Stimulated activated CD4-positive, alpha-beta T cell treated with anti-CD3 and anti-CD28 coated beads, Interleukin-1b, Interleukin-23, amount 100 ng/mL, for 1 hour (primary cell): ENCODE measurements at places on chromosomes 2 and 18.

DNA sequence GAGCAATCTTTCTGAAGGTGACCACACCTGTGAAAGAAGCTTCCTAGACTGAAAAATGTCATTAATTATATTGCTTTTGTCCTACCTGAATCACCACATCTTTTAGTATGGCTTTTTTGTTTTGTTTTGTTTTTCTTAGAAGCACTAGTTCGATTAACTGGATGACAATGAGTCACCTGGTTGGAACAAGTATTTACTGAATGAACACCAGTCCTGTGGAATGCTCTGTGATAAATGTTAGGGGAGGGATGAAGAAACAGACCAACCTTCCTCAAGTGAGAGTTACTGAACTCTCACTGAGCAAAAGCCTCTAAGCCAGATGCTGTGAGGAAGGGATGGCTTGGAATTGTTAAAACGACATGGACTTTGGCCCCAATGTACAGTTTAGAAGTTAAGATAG is 26.8 kb upstream of the DCC start:
- no peak for DNase-seq

- DNase-seq, result peak; percentile 73
Observed at GRCh38 chr2:53970724-53971602, at the start of gene PSME4. TSS of gene PSME4 (minus strand) at chr2:53970993. CDS start at chr2:53970784, 209 bp downstream.

DNA sequence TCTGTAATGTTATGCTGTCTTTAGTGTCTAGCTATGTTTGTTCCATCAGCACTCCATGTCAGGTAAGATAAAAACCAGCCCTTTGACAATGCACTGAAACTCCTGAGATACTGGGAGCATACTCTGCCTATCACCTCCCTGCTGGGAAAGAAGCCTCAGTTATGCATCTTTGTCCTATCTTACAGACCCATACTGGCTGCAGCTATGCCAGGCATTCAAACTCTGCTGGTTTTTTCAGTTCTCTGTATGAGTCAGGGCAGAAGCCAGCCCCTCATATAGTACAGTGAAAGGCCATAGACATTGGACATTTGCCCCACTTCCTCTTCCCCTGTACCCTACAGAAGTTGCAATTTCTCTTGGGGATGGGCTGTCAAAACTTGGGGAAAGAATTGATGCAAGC is 181.1 kb upstream of the RGPD4 start:
- no peak for DNase-seq

- no peak for DNase-seq
Observed at GRCh38 chr2:112658839-112659667, 13.3 kb downstream of the SLC20A1 start.

GRCh38 chr18:41579185-41579584 is 375.8 kb upstream of the PIK3C3 start:
- DNase-seq, result no peak

DNA sequence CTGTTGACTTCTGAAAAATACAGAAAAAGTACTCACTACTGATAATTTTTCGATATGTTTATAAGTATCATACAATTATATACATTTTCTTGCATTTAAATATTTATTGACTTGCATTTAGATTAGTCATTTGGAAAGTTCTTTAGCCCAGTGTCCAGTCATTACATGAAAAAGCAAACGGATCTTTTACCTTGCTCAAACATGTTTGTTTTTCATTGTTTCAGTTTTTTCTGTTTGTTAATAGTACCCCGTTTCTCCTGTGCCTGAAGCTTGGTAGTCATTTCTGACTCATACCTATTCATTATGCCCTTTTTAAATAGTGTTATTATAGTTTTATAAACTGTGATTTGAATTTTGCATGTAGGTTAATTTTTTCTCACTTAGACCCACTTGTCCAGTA is 28.1 kb downstream of the CEP192 start:
- no peak for DNase-seq

DNA sequence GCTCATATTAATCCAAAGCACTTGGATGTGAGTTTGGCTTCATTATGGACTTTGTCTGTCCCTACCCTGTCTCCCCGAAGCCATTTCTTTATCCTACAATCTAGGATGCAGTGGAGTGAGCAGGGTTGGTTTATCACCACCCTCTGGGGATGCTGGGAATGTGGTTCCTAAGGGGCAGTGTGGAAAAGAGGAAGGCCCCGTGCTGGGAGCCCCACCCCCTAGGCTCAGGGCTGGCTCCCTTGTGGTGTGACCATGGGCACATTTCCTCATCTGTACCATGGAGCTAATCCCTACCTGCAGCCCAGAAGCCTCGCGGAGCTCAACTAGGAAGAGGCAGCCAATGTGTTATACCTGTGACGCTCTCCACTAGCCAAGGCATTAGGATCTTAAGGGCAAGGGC is 92.5 kb downstream of the TGOLN2 start:
- no peak for DNase-seq

DNA sequence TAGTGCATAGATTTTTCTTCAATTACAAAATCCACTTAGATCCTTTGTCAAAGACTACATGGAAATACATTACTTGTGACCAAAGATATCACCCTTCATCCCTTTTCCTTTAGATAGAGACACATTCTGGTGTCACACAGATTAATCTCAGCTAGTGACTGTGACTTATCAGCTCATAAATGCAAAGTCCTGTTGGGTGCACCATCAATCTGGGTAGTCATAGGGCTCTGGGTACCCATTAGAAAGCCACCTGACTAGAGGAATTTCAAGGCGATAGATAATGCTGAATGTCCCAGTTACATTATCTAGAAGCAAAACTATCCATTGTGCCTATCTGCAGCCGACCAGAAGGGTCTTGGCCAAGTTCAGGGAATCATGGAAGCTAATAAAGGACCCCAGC is 2.6 kb upstream of the APOB start:
- no peak for DNase-seq

DNA sequence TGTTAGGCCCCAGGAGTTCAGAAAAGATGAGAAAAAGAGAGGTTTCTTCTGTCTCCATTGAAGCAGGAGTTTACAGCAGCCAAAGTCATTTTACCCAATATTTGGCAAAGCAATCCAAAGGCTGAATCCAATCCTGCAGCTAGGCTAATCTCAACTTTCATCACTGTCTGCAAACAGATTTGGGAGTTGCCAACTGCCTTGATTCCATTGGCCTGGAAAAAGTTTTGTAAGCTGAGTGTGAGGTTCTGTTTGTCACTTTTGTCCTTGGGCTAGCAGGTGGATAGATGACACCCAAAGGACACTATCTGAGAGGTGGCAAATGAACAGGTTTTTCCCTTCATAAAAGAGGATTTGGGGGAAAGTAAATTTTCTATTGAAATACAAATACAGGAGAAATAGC is 56.6 kb upstream of the SETBP1 start:
- no peak for DNase-seq

GRCh38 chr2:241540771-241541561 is 17.6 kb upstream of the BOK start:
- DNase-seq, result peak; percentile 13

- DNase-seq, result no peak
Observed at GRCh38 chr2:230809677-230810251, 55.0 kb upstream of the ITM2C start.

GRCh38 chr2:230748087-230748486 is 35.4 kb downstream of the CAB39 start:
- DNase-seq, result no peak

- no peak for DNase-seq
Observed at GRCh38 chr2:43302961-43303494, 76.6 kb upstream of the ZFP36L2 start.

DNA sequence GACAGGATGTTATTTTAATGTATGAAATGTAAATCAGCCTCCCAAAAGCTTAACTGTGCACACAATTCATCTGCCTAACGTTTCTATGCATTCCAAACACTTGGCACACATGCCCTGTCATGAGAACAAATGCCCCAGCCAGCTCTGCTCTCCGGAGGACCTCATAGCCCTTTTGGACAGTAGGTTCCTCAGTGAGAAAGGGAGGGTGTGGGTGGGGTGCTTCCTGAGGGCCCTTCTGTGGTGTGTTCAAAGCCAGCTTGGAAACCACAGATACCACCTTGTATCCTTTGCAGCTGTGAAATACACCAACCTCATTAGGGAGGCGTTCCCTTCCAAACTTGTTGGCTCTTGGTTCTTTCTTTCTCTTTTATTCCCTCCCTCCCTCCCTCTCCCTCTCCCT is 102.2 kb upstream of the ASB18 start:
- no peak for DNase-seq

DNA sequence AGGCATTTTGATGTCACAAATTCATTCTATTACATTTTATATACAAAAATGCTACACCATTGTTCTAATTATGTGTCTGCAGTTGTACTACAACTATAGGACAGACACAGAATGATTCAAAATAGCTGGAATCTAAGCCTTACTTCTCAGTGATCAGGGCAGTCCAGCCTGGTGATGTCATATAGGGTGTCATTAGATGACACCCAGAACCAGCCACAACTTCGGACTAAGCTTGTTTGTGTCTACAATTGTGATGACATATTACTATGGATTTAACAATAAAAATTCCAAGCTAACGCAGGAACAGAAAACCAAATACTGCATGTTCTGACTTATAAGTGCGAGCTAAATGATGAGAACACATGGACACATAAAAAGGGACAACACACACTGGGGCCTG is 31.0 kb downstream of the M1AP start:
- no peak for DNase-seq

GRCh38 chr2:42856891-42857632 is 64.7 kb upstream of the HAAO start:
- DNase-seq, result no peak

DNA sequence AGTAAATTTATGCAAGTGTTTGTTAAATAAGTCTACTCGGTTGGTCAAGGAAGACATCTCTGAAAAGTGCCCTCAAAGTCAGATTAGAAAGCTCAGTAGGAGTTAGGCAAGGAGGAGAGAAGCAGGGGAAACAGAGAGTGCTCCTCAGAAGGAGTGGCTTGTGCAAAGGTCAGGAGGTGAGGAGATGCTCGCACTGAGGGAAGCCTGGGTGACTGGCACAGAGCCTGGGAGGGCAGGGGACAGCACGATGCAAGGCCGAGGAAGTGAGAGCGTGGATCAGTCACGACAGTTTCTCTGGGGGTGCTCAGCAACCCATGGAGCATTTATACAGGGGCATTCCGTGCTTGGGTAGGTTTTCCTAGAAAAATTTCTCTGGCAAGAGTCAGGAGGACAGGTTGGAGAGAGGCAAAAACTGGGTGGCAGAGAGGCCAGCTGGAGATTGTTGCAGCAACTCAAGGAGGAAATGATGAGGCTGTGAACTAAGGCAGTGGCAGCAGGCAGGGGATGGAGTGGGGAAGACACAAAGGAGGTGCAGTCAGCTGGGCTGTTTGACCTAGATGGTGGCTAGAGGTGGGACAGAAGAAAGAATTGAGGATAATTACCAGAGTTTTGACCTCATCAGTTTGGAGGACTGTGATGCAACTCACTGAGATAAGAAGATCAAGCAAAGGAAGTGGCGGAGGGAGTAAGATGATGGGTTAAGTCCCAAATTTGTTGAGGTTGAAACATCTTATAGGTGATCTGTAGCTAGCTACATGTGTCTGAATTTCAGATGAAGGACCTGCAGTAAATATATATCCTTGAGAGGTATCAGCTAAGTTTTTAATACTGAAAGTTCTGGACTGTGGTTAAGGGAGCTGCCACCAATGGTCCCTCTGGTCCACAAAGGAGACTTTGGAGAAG is 52.4 kb downstream of the BCL2 start:
- no peak for DNase-seq

DNA sequence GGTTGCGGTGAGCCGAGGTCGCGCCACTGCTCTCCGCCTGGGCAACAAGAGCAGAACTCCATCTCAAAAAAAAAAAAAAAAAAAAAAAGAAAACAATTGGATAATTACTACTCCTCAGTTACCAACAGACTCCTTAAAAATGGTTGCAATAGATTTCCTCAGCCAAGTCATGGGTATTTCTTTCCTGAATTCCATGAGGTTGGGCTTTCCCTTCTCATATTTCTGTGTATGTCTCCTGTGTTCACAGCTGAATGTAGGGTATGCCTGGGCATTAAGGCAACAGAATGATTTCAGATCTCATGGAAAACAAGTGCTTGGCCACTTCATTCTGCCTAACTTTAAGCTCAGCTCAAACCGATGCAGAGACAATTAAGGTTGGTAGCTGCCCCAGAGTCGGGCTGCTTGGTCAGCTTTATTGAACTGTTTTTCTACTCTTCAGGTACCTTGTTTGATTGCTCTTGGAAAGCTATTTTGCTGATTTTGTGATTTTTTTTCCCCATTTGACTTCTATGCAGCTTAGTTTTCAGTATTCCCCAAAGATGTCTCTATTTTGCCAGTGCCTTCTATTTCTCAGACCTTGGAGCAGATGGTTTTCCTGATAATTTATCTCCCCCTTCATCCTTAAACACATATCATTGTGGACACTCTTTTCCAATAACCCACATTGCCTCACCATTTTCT is 24.8 kb downstream of the KIF5C start:
- no peak for DNase-seq

DNA sequence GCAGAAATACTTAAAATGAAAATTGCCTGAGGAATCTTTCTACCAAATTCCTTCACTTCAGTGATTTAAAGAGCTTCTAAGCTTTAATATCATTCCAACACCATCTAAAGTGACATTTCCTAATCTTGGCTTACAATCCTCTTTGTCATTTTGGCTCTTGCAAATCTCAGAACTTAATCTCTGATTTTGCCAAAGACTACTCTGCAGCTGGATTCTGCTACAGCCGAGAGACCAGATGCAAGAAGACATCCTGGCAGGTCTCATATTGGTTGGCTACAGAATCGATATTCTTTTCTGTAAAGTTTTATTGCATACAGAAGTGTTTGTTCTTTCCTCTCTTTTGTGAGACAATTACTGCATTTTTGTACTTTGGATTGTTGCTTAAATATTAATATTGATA is 716.5 kb upstream of the LRATD1 start:
- no peak for DNase-seq

- no peak for DNase-seq
Observed at GRCh38 chr2:119598596-119599263, 54.5 kb downstream of the CFAP221 start.

DNA sequence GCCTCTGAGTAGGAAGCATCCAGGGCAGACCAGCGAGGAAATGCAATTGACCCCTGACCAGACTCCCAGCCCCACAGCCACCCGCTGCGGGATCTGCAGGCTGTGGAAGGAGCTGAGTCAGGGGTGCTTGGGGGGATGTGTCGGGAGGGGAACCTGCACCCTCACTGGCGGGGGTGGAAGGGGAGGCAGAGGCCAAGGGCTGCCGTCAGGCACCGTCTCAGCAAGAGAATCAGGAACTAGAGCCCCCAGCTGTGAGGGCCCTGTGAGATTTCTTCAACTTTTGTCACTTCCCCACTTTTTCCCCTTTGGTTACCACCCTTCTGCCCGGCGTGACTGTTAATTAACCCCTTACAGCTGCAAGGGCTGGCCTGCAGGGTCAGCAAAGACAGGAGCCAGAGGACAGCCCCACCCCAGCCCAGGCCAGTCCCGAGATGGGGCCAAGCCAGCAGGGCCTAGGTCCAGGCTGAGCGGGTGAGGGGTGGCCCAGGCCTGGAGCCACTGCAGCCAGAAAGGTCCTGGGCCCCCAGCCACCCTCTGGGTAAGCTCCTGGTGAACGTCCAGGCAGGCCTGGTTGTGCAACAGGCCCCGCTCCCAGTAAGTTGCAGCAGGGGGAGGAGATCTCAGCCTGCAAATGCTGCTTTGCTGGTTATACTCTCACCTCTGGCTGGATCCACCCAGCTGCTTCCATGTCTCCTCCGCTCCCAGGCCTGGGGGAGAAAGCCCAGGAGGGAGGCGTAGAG is 147.0 kb upstream of the ID2 start:
- no peak for DNase-seq
